A172 (cell line): ENCODE measurements at places on chromosomes 6 and 20. TPM values are rescaled to one million over a fixed set of nuclear protein-coding genes. Genes with fewer than 3 reads are reported as not detected.
A peak's percentile ranks its signal among the peaks of the same experiment; 100 is the strongest.

GRCh38 chr6:37539171-37540028 lies 39.7 kb upstream of the CCDC167 start:
- DNase-seq, result no peak

DNA sequence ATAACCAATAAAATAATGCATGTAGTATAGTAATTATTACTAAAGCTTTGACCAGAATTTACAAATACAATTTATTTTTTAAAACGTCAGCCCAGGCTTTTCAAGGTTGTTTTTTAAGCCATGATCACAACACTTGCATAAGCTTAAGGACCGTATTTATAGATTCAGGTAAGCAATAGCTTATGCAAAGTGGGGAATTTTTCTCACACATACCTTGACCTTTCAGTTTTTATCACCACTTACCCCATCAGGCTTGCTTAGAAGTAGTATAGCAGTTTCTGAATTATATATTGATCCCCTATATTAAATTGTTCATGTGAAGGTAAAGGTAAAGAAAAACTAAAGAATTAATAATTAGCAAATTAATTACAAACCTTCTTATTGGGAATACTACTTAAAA lies 232.3 kb upstream of the FKBP1C start:
- DNase-seq, result no peak

GRCh38 chr6:111791415-111791814 lies 81.8 kb downstream of the FYN start:
- no peak for DNase-seq

DNA sequence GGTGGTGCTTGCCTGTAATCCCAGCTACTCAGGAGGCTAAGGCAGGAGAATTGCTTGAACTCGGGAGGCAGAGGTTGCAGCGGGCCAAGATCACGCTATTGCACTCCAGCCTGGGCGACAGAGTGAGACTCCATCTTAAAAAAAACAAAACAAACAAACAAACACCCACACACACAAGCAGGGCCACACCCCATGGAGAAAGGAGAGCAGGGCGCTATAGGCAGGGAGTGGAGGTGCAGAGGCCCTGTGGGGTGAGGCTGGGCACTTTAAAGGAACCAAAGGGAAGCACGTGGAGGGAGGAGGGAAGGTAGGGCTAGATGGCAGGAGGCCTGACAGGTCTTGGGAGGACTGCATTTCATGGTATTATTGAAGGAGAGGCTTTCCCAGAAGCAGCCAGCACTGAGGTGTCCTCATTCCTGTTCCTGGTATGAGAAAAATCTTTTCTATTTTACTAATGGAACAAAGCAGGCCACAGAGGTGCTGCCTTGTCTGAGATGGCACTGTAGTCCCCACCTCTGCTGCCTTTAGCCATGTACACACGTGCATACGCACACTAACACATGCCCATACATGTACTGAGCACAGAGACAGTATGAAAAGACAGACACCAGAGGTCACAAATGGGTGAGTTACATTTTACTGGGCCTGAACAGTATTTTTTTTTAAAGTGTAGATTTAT lies 44.0 kb downstream of the BCAS4 start:
- no peak for DNase-seq

- no peak for DNase-seq
Observed at GRCh38 chr6:167455371-167455770, 130.5 kb downstream of the TTLL2 start.

DNA sequence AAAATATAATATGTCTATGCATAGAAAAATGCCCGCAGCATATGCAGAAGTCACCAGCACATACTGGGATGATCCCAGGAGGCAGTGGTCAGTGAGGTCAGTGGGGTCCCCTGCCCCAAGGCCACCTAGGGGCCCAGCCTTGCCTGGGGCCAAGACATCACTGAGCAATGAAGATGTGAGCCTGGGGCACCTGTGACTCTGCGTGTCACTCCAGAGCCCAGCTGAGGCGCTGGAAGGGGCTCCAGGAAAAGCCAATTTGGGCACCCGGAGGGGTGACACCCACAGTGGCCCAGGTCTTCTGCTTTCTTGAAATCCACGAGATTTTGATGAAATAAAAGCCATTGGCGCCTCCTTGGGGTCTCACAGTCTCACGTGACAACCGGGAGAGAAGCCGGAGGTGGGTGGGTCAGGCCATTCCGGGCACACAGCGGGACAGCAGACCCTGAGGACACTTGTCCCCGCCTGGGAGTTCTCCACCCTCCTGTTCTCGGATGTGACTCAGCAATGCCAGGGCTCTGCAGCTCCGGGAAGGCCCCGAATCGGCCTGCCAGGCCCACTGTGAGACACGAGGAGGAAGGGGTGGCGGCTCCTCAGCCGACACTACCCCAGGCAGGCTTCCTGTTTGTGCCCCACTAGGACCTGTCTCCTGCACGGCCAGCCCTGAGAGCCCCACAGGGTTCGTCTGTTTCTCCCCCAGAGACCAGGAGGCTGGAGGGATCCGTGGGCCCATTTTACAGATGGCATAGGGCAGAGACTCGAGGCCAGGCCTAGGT lies 24.4 kb upstream of the SLCO4A1 start:
- peak; percentile 67 for DNase-seq

DNA sequence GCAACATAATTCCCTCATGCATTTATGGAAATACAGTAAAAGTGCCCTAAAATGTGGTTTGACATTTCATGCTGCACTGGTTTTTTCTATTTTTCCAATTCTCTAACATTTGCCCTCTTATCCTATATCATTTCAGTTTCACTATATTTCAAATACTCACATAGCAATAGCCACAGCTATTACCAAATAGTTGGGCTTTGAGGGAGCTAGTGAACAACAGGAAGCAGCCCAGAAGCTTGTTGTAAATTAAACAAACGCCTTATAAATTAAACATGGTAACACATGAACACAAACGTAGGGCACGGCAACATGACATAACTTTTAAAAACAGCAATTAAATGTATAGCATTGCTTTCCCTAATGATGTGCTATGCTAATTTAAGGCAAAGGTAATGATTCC lies 469.0 kb downstream of the CDC5L start:
- no peak for DNase-seq

DNA sequence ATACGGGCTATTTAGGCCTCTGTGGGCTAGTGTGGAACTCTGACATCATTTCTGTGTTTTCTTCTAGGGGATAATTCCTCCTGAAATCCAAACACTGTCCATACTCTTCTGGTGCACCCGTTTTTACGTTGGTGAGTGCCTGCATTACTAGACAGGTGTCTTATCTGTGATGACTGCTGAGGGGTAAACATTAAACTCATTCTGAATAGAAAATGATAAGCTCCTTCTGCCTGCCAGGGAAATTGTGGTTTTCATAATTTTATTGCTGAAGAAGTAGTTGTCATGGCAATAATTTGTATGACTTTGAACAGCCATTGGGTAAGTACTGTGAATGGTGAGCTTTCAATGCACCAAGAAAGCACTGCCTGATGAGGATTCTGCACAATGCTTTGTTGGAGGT lies 705.6 kb downstream of the UTRN start:
- DNase-seq, result no peak

DNA sequence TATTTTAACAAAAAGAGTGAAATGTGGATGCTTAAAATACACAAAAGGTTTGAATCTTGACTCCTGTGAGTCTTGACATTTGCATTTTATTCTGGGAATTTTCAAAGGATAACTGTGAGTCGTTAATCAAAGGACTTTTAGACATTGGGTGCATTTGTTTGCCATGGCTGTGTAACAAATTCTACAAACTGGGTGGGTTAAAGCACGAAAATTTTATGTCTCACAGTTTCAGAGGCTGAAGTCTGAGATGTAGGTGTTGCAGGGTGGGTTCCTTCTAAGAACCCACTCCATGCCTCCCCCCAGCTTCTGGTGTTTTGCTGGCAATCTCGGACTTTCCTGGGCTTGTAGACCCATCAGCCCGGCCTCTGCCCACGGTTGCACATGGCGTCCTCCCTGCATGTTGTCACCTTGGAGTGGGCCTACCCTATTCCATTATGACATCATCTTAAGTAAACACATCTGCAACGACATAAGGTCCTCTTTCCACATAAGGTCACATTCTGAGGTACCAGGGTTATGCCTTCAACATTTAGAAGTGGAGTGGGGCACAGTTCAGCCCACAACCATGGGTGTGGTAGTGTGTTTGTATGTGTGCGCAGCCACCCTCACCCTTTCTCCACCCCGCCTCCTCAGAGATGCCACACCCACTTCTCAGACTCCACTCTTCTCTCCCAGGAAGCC lies 113.1 kb downstream of the FOXA2 start:
- no peak for DNase-seq

DNA sequence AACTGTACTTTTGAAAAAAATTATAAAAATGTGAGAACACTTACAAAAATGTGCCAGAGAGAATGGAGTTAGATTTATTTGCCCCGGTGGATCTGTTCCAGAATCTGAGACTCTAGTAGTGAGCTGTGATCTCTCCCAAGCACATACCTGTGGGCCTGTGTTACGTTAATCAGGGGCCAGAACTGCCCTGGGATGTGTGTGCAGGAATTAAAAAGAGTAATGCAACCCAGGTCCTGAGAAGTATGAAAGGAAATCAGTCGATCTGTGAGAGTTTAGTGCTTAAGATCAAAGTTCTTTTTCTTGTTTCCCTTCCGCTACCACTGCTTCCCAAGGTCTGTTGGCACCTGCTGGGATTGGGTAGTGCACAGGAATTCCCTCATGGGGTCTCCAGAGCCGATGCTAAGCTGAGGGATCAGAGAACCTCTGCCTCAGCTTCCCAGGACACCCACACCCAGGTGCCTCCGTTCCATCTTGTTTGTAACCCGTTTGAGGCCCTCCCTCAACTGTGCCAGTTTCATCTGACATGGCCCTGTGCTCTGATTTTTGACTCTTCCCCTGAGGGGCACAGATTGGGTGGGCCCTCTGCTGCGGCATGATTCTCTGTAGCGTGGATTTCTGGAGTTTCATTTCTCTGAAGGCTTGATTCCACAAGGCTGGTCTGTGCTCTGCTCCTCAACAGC lies 87.7 kb downstream of the RREB1 start:
- DNase-seq, result no peak

DNA sequence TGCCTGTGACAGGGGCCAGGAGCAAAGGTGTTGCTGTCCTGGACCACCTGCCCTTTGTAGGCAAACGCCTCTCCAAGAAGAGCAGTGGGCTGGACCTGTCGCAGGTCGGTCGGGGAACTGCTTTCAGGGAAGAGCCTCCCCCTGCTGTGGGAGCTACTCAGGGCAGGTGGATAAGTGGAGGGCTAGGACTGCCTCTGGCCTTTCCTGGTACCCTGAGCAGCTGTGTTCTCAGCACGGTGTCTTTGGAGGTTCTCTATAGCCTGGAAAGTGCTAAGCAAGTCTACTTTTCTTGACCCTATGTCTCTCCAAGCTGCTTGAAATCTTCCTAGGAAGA lies 35.0 kb downstream of the BPIFB1 start:
- no peak for DNase-seq

- DNase-seq, result no peak
Observed at GRCh38 chr20:41178495-41178894, 41.2 kb downstream of the PLCG1 start.

- no peak for DNase-seq
Observed at GRCh38 chr20:37714978-37715672, 21.3 kb downstream of the CTNNBL1 start.

DNA sequence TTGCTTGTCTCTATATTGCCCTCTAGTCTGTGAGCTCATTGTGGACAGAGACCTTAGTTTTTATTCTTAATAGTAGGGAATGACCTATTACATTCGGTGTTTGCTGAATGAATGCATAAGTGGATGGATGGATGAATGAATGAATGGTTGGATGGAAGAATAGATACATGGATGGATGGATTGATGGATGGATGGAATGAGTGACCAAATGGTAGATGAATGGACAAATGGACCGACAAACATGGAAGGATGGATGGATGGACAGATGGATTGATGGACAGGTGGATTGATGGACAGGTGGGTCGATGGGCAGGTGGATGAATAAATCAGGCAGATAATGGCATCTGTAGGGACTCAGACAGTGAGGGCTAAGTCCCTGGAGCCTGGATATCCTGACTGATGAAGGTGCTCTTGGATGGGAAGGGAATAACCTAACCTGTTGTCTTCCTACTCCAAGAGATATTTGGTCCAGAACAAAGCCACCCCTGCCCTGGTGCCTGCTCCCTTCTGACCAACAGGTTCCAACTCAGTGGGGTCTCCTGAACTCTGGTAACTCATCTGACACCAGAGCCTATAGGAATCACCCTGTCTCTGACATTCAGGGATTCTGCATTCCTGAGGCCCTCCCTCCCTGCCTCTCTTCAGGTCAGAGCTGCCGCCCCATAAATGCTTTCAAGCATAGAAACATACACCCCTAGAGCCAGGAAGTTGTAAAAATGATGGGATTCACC lies 9.6 kb upstream of the CCN5 start:
- no peak for DNase-seq

DNA sequence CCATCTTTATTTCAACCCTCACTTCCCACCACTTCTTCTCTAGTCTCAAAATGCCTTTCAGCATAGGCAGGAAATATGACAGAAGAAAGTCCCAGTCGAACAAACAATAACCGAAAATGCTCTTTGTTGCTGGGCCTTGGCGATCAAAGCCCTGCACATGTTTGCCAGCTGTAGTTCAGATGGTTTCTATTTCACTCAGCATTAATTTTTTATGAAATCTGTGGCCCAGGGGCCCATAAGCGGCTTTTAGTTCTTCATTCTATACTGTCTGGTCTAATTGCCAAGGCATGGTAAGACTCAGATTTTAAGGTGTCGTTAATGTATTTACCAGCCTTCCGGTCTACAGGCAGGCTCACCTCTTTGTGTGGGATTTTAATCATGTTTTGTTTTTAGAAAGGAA lies 10.9 kb upstream of the F13A1 start:
- DNase-seq, result no peak

DNA sequence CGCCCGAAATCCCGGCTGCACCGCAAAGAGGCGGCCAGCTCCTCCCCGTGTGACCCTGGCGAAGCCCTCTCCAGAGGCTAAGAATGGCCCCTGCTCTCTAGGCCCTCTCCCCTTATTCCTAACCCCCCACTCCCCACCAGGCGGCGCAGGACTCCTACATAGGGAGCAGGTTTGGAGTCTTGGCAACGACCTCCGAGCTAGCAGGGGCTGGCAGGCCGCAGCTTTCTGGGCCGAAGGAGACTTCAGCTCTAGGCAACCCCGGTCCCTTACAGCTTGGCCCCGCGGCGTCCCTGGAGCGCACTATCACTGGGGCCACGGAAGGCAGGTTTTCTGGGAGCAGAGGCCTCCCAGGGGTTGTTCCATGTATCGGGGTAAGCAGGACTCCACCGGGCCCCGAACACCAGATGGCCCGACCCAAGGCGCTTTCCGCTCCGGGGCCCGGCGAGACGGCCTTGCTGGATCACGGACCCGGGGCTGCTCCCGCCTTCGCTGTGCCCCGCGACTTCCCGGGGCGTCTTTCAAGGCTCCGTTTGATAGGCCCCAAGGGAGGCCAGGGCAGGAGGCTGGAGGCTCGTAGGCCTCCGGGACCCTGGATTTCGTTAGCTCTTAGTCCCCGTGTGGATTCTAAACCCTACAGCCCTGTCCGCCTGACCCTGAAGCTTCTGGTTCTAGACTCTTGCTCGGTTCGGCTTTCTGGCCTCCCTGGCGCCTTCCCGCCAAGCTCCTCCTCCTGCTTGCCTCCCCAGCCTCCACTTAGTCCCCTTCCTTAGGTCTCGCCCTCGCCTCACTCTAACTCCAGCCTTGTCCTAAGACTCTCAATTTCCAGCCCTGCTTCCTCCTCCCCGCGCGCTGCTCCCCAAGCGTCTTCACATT lies 1.9 kb downstream of the SLC32A1 start:
- no peak for DNase-seq

The SLC22A7 gene
- not detected in 2 replicates for total RNA-seq

The STX11 gene
- total RNA-seq, result 0.86 and 0.88 TPM in 2 replicates

The MACROD2 gene
- total RNA-seq, result 0.02 and 0.46 TPM in 2 replicates

The WFDC12 gene
- not detected in 2 replicates for total RNA-seq

The PAX1 gene
- total RNA-seq, result not detected in 2 replicates

The GPR63 gene
- 0.07 TPM in 1 of 2 replicates, not detected in the other for total RNA-seq
